ENCODE measurements at places on chromosomes 5 and 9.
A peak's percentile ranks its signal among the peaks of the same experiment; 100 is the strongest.

DNA sequence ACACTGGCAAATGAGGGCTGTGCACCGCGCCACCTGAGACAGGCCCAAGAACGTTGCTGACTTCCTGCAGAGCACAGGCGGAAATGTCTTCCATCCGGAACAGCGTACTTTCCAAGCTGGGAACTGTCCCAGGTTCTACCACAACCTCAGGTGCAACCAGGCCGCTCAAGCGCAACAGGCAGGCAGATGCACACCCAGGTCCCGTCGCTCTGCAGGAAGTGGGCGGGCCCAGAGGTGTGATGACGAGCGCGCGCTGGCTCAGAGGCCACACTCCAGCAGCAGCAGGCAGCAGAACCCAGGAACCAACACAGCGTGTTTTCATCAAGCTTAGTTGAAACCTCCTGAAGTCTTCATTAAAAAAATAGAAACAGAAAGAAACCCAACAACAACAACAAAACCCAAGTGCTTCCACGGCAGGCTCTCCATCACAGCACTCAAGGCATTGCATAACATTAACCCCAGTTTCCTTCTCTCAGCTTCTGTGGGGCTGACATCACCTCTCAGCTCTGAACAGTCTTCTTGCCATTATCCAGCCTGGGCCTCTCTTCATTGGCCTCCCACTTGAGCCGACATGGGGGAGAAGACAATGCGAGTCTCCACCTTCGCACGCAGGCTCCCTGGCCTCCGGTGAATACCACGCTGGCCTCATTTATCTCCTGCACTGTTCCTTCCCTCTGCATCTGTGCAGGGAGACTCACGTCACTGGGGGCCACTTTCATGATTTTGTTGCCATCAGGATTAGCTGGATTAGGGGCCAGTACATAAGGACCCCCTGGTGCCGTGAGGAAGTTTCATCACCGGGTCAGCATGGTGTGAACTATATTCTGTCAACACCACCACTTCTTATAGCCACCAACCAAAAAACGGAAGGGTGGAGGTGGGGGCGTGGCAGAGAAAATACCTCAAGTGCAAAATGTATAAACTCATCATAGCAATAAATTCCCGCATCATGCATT lies 22.1 kb downstream of the PTCH1 start:
- DNase-seq: peak; percentile 54

GRCh38 chr9:133855802-133856521 lies 117.8 kb upstream of the SARDH start:
- DNase-seq: no peak

GRCh38 chr9:85185486-85186217 lies 516.1 kb downstream of the NTRK2 start:
- DNase-seq: no peak

- no peak for DNase-seq
These were observed 10.9 kb downstream of the QRFP start for GRCh38 chr9:130885484-130886375.

DNA sequence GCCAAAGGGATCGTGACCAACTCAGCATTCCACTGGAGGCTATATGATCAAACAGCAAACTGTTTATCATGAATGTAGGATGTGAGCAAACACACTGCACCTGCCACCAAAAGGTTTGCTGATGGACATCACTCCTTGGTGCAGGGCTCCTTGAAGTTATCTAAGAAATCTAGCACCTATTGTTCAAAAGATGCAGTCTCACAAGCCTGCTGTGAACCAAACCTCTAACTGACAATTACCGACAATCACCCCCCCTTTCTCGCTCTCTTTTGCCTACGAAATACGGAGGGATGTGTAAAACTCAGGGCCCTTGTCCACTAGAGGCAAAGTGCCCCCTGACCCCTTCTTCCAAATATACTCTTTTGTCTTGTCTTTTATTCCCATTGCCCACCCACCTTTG lies 2.5 kb upstream of the CLTA start:
- no peak for DNase-seq

- DNase-seq: no peak
These were observed 77.8 kb downstream of the MVB12B start for GRCh38 chr9:126404459-126404858.

GRCh38 chr5:120518581-120518980 lies 54.5 kb downstream of the PRR16 start:
- DNase-seq: no peak

DNA sequence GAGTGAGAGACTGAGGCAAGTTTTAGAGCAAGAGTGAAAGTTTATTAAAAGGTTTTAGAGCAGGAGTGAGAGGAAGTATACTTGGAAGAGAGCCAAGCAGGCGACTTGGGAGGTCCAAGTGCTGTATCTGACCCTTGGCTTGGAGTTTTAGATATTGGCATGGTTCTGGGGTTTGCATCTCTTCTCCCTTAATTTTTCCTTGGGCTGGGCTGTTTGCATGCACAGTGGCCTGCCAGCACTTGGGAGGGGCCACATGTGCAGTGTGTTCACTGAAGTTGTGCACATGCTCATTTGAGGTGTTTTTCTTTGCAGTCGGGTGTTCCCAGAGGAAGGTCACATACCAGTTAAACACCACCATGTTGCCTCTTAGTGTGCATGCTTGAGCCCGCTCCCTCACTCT lies 464.1 kb downstream of the DMRT2 start:
- DNase-seq: no peak

DNA sequence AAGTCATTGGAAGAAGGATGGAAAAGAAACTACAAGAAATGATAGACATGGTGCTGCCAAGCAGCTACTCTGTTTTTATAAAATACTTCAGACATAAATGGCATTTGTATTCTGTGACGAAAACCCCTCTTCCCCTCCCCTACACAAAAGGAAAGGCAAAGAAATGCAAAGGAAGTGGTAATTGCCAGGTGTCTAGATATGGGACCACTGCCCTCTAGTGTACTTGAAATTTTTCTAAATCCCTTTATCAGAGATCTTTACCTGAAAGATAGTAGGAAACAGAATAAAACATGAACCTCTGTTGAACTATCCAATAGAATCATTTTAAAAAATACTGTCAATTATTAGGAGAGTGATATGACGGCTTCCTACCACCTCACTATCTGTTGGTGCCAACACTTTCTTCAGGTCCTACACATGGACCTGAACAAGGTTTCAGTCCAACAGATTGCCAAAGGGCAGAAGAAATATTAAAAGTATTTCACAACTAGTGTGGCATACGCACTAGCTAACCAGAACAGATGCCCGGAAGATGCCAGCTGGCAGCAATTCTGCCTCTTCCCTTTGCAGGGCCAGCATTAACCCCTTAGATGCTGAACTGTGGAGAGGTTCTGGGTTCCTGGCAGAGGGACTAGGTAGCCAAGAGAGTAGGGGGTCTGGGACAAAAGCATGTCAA lies 104.1 kb downstream of the TSSK1B start:
- no peak for DNase-seq

DNA sequence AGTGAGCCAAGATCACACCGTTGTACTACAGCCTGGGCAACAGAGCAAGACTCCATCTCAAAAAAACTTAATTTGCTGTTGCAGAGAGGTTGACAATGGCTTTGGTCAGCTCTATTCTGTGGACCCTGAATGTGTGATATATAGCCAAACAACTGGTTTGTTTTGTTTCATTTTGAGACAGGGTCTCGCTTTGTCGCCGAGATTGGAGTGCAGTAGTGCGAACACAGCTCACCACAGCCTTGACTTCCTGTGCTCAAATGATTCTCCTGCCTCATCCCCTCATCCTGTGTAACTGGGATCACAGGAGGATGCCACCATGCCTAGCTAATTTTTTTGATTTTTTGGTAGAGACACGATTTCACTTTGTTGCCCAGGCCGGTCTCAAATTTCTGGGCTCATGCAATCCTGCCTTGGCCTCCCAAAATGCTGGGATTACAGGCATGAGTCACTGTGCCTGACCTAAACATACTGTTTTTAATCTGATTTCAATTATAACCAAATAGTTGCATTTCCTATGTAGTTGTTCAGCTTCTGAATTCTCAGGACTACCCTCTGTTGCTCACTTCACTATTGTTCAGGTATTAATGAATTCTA lies 9.8 kb downstream of the RNF183 start:
- no peak for DNase-seq

DNA sequence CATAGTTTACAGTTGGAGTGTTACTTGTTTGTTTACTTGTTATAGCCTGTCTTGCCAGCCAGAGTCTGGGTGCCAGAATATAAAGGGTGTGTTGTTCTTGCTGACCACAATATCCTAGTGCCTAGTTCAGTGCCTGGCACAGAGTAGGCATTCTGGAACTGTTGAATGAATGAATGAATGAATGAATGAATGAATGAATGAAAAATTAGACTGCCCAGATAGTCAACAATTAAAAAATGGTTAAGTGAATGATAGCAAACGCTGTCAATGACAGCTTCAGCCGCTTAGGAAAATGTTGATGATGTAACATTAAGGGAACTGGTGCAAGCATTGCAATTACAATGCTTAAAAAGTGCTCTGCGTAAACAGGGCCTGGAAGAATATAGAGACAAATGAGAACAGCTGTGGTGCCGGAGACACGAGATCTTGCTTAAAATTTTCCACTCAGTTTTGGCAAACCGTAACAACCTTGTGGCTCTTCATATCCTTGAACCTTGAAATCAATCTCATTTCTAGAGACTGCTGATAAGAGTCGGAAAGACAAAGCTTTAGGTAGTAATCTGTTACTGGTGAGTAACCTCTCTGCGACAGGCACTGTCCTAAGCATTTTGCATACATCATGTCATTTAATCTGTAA lies 4.7 kb upstream of the TTLL11 start:
- no peak for DNase-seq

DNA sequence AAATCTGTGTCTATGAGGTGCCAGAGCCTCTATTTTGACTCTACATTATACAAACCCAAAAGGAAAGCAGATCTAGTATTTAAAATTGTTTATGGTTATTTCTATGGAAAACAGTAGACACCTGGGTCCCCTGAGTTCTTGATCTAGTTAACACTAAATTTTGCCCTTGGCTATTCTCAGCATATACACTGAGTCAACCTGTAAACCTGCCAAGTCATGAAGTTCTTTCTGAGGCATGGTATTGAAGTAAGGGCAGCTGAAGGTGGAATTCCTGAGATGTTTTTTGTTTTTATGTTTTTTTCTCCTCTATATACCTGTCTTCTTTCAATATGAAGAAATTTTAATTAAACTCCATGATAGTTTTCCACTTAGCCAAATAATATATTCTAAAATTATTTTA lies 120.2 kb downstream of the PDE4D start:
- no peak for DNase-seq

DNA sequence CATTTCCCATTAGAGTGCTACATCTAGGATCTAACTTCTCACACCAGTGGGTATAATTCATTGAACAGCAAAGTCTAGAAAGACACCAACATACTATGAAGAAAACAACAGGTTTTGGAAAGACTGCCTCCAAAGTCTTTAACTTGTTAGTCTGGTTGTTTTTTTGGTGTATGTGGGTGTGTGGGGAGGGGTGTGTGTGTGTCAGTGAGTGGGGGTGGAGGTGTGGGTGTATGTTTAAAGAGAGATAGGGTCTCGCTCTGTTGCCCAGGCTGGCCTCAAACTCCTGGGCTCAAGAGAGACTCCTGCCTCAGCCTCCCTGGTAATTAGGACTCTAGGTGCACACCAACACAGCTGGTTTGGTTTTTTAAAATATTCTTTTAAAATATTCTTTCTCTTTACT lies 59.7 kb downstream of the AP3B1 start:
- DNase-seq: no peak

DNA sequence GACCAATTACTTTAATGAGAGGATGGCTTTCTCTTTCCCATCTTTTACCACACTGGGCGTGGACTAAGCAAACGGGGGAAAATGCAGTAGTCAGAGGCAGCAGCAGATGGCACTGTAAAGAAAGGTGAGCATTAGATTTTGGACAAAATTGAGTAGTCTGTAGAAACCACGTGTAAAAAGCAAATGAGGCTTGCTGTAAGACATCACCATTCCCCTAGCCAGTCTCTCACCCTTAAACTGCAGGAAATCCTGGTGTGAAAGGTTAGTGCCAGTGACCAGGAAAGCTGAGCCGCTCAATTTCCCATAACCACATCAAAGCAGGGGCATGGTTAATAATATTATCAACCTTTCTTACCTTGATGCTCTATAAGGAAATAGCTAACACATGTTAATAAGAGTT lies 31.8 kb downstream of the SPATA31C2 start:
- DNase-seq: no peak

GRCh38 chr9:69168709-69169217 lies 5.3 kb upstream of the TJP2 start:
- no peak for DNase-seq

- DNase-seq: no peak
These were observed 311.3 kb downstream of the ASTN2 start for GRCh38 chr9:117103438-117104110.

GRCh38 chr5:2352101-2352861 lies 399.2 kb downstream of the IRX2 start:
- DNase-seq: no peak

GRCh38 chr5:1725641-1726468 lies 73.8 kb downstream of the MRPL36 start:
- no peak for DNase-seq

DNA sequence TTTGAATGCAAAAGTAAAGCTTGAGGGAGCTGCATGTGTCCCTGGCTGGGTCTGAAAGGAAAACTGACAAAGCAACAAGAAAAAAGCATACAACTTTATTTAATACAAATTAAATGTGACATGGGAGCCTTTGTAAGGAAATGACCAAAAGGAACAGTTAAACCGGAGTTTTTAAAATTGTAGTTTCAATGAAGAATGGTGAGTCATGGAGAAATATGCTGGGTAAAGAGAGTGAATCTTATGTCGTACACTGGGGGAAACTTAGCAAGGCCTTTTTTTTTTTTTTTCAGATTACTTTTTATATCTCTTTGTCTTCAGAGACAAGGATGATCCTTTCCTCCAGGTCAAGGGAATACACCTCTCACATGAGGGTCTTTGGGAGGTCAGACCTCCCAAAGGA lies 50.1 kb upstream of the FBXL17 start:
- DNase-seq: no peak

DNA sequence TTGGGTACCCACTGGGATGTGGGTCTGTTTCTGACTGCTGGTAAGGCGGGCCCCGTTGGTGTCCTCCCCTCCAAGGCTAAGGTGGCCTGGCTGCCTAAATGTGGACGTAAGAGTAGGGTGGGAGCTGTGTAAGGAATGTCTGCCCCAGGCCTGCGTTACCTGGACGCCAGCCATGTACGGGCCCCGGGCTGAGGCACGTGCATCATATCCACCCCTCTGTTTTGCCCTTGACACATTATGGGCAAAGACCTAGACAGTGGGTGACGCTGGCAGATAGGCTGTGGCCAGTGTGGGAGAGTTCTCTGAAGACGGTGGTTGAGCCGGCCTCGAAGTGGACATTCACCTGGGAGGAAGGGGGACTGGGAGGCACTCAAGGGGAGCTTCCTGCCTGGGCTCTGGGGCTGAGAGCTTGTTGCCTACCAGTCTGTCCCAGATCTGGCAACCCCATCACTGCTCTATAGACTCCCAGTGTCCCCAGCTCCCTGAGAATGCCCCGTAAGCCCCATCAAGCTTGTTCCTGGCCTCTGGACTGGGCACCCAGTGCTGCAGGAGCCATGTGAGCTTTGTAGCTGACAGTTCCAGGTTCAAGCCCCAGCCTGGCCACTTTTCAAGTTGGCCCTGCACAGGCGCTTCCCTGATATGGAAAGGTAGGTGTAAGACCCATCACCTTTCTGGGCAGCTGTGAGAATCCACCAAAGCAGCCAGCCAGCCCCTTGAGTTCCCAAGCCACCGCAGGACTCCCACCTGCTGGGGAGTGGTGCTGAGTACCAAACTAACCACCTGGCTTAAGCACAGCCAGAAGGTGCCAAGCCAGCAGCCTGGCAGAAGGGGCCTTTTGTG lies 3.2 kb upstream of the PRR7 start:
- no peak for DNase-seq

GRCh38 chr5:142841511-142842265 lies 71.5 kb downstream of the ARHGAP26 start:
- no peak for DNase-seq

- no peak for DNase-seq
These were observed 113.9 kb downstream of the TAF11L14 start for GRCh38 chr5:17748201-17748600.

- DNase-seq: no peak
These were observed 129.1 kb downstream of the FANCC start for GRCh38 chr9:95188459-95188858.
